Cerebellum (tissue), 4 donors: ENCODE measurements at places on chromosomes 1 and 21. TPM values are rescaled to one million over a fixed set of nuclear protein-coding genes. Genes with fewer than 3 reads are reported as not detected.

DNA sequence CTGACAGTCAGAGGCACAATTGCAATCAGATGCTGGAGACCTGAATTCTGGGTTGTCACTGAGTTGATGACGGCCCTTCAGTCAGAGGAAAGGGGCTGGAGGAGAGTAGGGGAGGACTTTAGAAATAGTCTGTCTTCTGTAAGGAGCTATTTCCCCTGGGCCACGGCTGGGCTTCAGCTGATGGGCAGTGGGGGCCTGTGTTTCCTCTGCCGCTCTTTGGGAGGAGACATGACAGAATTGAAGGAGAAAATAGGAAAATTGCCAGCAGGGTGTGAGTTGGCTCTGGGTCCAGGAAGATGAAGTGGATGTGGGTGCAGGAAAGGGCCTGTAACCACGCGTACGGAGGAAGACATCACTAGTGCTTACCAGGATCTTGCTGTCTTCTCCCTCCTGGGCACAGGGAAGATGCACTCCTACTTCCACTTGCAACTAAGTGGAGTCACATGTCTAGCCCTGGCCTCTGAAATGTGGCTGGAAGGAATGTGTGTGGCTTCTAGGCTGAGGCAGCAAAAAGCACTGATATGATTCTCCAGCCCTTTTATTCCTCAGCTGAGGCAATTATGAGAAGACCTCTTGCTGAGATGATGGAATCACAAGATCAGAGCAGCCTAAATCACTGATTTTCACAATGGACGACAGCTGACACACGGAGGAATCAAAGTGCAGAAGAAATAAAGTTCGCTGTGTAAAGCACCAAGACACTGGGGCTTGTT, 250.0 kb downstream of the GRIK3 start:
- DNase-seq, result no peak

DNA sequence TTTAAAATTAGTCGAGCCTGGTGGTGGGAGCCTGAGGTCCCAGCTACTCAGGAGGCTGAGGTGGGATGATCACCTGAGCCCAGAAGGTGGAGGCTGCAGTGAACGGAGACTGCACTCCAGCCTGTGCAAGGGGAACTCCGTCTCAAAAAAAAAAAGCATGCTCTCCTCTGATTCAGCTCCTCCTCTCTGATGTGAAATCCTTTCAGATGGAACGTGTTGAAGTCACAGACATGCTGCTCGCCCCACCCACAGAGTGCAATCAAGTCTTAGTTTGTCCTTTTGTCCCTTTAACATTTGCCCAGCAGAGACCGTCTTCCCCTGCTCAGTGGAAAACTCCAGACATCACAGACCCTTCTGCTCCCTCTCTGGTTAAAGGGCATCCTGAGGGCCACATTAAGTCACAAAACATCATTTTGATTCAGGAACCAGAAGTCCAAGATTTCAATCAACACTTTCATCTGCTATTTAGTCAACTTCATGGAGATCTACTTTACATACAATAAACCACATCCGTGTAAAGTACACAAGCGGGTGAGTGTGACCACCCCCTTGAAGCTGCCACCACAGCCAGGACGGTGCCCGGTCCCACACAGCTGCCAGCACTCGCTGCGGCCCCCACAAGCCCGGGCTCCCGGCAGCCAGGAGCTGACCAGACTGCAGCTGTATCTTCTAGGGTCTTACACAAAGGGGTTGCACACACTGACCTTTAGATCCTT, 18.9 kb upstream of the RNF223 start:
- no peak for DNase-seq

- no peak for DNase-seq
These were observed 34.4 kb downstream of the STUM start for GRCh38 chr1:226582966-226583365.

DNA sequence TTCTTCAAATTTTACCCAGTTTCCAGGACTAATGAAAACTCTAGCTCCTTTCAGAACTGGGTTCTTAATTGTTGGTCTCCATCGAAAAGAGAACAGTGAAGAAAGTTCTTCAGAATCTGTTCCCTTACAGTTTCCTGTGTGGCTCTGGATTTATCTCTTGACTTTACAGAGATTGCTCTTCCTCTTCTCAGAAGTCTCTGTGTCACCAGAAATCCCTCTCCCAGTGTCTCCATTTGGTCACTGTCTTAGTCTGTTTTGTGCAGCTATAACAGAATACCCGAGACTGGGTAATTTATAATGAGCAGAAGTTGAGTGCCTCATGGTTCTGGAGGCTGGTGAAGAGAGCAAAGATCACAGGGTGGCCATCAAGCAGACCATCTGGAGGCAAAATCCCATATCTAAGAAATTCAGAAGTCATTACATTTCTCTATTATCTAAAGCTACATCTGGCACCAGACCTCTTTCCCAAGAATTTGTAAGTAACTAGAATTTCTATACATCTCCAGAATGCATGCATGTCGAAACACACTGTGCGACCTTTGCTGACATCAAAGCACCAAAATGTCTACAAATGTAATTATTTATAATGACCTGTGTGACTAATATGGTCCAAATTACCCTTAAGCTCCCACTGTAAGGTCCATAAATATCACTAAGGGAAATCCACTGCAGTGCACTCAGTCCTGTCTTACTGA, 65.4 kb upstream of the KRTAP19-8 start:
- no peak for DNase-seq

DNA sequence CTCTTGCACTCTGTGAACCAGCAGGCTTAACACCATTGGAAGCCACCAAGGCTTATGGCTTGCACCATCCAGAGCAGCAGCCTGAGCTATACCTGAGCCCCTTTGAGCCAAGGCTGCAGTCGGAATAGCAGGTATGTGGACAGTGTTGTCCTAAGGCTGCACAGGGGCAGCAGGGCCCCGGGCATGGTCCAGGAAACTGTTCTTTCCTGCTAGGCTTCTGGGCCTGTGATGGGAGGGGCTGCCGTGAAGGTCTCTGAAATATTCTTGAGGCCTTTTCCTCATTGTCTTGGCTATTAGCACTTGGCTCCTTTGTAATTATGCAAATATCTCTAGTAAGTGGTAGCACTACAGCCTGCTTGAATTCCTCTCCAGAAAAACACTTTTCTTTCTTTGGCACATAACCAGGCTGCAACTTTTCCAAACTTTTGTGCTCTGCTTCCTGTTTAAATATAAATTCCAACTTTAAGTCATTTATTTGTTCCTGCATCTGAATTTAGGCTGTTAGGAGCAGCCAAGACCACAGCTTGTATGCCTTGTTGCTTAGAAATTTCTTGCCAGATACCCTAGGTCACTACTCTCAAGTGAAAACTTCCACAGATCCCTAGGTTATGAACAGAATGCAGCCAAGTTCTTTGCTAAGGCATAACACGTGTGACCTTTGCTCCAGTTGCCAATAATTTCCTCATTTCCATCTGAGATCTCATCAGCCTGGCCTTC, 5.2 kb downstream of the KRTAP20-4 start:
- no peak for DNase-seq

DNA sequence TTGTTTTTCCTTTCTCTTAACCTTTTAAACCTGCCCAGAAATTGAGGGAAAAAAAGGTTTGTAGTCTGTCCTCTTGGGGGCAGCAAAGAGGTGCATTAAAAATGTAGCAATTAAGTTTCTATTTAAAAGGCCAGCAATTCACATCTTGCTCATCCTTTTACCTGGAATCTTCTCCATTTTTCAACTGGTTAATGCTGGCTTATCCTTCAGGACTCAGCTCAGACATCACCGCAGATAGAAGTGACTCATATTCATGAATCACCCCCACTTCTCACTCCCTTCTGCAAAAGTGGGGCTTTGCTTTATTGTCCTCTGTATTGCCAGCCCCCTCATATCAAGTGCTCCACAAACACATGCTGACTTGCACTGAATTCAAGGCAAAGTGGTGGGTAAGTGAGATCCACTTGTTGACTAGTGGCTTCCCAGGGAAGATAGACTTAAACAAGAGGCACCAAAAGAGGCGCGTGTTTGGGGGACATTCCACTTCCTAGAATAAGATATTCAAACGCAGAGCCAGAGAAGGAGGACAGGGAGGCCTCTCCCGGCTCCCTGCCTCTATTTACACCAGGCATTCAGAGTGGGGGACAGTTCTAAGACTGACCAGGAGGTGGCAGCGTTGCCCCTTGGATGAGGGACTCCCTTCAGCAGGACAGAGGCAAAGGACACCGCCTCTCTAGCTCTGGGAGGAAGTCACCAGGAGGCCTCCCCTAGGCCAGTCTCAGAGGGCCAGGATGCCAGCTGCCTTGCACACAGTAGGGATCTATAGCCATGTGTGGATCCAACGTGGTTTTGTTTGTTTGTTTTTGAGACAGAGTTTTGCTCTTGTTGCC, 23.2 kb upstream of the ZNF648 start:
- peak; percentile 64 for DNase-seq

OR2T33 gene
- total RNA-seq, result 0.64 TPM

GPR37L1 gene
- 1.1 TPM for total RNA-seq

LAX1 gene
- not detected for total RNA-seq
